ENCODE measurements at places on chromosomes 11 and 22.

- DNase-seq: no peak
These were observed 31.0 kb upstream of the AMOTL1 start for GRCh38 chr11:94737171-94737611.

- no peak for DNase-seq
These were observed 195.0 kb downstream of the KIF18A start for GRCh38 chr11:27912916-27913315.

- no peak for DNase-seq
These were observed 11.2 kb upstream of the LYVE1 start for GRCh38 chr11:10579700-10580099.

- DNase-seq: no peak
These were observed 74.8 kb downstream of the NAT10 start for GRCh38 chr11:34180040-34180813.

DNA sequence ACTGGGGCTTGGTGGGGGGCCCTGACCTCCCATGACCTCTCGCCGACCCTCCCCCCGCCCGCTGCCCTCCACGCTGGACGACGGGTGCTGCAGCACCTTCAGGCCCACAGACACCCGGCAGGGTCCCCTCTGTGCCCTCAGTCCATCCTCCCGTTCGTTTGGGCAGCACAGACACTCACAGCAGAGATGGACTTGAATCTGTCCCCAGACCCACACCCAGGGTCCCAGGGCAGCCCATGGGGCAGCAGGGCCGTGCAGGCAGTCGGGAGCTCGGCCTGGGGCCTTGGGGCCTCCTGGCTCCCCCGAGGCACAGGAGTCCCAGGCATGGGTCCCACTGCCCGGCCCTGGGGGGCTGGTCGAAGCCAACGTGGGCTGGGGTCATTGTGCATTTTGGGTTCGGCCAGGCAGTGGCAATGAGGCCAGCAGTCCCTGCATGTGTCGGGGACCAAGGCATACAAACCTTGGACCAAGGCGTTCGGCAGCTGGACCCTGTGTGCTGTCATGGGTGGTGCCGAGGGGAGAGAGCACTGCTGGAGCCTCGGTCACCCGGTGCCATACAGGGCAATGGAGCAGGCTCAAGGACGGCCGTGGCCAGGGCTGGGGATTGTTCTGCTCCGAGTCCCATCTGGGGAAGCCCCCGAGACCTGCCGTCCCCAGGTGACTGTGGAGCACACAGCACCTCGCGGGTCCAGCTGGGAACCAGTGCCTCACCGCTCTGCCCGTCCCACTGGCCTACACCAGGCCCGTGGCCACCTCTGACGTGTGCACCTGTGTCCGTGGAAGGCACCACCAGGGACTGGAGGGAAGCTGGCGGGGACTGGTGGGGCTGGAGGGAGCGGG is 19.3 kb upstream of the BRSK2 start:
- DNase-seq: no peak
